ENCODE measurements at places on chromosomes 1 and 21.
A peak's percentile ranks its signal among the peaks of the same experiment; 100 is the strongest.

- DNase-seq, result no peak
Measured at GRCh38 chr1:12356004-12356890, 126.4 kb downstream of the VPS13D start.

- DNase-seq, result no peak
Measured at GRCh38 chr1:99550198-99550597, 95.7 kb upstream of the PALMD start.

DNA sequence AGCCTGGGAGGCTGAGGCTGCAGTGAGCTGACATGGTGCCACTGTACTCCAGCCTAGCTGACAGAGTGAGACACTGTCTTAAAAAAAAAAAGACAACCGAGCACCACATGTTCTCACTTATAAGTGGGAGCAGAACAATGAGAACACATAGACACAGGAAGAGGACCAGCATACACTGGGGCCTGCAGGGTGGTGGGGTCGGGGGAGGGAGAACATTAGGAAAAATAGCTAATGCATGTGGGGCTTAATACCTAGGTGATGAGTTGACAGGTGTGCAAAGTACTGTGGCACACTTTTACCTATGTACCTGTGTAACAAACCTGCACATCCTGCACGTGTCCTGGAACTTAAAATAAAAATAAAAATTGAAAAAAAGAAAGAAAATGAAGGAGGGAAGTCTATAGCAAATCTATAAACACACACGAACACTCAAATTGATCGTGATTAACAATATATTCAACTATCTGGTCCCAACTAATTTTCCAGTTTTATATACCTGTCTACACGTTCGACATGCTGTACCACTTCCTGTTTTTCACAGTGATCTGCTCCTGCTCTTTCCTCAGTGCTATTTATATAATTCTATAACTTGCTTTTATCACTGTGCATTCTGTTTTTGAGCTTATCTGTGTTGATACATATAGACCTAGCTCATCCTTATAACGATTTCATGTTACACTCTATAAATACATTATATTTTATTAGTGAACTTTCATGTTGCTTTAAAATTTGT is 27.2 kb downstream of the AK5 start:
- DNase-seq, result no peak

DNA sequence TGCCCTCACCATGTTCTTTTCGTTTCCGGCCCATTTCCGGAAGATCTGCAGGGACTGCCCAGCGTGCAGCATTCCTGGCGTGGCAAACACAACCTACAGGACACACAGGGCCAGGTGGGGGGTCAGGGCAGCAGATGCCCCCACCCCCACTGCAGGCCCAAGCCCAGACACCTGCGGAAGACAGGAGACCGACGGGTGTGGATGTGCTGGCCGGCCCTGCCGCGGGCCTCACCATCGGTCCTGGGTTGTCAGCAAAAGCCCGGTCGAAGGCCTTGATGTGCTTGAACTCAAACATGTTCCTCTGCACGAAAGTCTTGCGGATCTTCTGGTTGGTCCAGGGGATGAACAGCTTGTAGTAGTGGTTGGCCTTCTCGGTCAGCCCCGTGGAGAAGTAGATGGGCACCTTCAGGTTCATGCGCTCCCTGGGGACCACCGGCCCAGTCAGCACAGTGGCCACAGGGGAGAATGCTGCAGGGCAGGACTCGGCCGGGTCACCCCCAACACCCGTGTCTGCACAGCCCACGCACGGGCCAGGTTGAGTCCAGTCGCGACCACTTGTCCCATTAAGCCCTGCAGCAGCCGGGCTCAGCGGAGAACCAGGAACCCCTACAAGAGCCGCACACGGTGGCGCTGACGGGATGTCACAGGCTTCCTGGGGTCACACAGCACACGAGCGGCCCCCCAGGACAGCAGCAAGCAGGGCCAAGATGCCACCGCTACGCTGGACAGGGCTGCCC is 5.3 kb downstream of the PUSL1 start:
- DNase-seq, result no peak

GRCh38 chr1:203158960-203159665 is 16.5 kb downstream of the MYBPH start:
- no peak for DNase-seq

- DNase-seq, result peak; percentile 89
Measured at GRCh38 chr1:205477759-205478247, 22.0 kb upstream of the BLACAT1 start.

- no peak for DNase-seq
Measured at GRCh38 chr1:198780376-198780775, 141.5 kb downstream of the PTPRC start.

DNA sequence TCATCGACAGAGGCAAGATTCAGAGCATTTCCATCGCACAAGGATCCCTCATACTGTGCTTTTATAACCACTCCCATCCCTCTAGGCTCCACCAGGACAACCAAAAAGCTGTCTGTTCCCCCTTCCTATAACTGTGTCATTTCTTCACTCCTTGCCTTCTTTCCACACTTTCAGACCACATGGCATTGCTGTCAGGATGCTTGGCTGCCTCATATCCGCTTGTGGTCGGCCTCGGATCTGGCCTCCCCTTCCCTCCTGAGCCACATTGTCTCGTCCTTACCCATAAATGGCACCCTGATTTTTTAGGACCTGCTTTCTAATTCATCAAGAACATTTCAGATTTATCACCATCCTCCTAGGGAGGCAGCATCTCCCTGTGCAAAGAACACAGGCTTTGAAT is 80.5 kb downstream of the HIVEP3 start:
- no peak for DNase-seq

- no peak for DNase-seq
Measured at GRCh38 chr1:43522776-43523480, 7.8 kb upstream of the PTPRF start.

DNA sequence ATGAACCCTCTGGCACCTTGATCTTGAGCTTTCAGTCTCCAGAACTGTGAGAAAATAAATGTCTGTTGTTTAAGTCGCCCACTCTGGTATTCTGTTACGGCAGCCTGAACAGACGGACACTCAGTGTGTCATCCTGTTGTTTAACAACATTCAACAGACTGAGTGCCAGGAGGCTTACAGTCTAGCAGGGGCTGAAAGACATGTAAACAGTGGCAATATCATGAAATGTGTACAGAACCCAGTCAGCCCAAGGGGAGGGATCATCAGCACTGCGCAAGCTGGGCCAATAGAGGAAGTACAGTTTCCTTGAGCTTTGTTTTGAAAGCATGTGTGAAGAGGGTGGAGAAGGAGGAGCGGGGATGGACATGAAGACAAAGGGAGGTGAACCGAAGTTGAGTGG is 13.6 kb downstream of the DIP2A start:
- no peak for DNase-seq

DNA sequence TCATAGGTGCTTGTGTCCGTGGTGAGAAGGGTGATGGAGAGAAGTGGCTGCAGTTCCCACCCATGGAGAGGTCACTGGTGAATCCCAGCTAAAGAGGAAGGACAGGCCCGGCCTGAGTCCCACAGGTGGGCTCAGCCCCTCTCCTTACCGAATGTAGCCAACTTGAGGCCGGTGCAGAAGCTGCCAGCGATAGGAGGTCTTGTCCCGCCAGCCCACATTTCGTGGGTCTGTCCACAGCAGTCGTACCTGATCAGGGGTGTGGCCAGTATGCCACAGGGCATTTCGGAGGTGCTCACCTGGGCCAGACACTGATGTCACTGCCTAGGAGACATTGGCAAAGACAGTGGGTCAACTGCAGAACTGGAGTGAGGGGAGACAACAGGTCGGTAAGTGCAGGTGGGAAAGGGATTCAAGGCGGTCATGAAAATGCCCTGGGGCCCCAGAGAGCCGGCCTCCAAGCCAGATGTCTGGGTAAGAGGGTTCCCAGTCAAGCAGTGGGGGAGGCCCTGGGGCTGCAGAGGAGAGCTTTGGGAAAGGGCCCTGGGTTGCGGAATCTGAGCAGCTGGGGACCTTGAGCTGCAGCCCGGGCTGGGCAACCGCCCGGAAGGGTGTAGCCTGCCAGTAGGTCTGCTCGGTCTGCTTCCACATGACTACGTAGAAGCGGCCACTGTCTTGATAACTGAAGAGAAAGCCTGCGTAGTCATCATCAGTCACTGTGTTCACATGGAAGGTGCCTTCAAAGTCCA is 10.6 kb downstream of the THBS3 start:
- no peak for DNase-seq

DNA sequence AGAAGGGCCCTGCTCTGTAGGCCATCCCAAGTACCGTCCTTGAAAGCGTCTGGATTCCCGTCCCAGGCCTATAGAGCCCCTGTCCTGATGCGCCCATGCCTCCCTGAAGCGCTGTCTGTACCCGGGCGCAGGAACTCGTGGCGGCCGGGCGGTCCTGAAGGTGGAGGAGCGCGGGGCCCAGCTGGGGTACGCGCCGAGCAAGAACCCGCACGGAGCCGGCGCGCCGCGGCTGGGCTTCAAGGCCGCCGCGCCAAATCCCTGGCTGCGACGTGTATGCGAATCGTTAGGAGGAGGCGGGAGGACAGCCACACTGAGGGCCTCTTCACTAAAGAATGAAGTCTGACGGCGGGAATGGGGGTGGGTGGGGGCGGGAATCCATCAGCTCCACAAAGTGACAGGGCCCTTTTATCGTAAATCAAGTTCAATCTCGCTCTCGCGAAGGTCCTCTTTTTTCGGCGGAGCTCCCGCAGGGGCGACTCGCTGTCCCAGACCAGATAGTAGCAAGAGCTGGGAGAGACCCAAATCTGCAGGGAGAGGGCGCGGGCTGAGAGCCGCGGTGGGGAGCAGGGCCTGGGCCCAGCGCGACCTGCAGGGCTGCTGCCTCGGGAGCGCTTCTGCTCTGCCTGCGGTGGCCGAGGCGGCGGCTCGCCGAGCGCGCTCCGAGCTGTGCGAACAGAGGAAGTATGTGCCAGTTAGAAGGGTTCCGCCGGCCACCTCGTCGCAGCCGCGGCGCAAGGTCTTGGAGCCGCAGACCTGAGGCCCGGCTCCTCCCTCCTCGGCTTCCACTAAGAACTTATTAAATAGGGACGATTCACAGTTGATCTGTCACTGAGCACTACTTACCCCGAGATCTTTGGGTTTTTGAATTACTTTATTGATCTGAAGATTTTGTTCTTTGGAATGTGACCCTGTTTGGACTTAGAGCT is 10.4 kb downstream of the BARHL2 start:
- no peak for DNase-seq

- no peak for DNase-seq
Measured at GRCh38 chr1:70142075-70142474, 63.3 kb downstream of the LRRC40 start.

GRCh38 chr1:15181564-15181963 is 28.0 kb downstream of the TMEM51 start:
- no peak for DNase-seq

GRCh38 chr1:31620631-31621497 is 3.4 kb downstream of the HCRTR1 start:
- DNase-seq, result no peak

GRCh38 chr1:80251591-80251990 is 1245.1 kb upstream of the ADGRL4 start:
- DNase-seq, result no peak

DNA sequence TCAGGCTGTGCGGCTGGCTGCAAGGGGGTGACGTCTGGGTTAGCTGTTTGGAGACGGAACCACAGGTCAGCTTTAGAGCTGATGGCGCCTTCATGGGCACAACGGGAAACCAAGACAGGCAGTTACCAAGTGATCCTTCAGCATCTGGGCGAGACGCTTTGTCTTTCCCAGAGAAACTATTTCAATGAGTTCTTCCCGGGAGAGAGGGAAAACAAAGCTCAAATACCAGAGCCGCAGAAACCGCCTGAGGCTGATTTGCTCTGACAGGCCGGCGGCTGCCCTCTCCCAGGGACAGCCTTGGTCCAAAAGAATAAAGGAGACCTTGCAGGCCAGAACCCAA is 76.5 kb downstream of the CD58 start:
- DNase-seq, result no peak

GRCh38 chr1:27615346-27616192 is 11.6 kb upstream of the AHDC1 start:
- DNase-seq, result no peak

DNA sequence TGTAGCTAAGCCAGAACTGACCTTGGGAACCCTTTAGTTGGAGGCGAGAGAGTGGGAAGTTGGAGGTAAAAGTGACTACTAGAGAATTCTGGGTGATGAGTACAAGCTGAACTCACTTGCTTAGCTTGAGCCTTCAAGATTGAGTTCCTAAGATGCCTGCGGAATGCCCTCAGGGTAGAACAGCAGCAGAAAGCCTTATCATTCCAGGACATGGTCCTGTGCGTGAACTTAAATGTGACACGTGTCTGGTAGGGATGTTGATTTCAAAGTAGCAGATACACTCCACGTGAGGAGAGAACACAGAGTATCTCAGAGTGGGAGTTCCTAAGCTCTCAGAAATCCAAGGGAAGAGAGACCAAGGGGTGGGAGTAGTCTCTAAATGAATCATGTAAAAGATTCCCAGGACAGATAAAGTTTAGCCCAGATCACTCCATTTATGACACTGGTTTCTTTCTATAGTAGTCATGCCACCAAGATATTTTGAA is 60.1 kb downstream of the KCNK1 start:
- no peak for DNase-seq

DNA sequence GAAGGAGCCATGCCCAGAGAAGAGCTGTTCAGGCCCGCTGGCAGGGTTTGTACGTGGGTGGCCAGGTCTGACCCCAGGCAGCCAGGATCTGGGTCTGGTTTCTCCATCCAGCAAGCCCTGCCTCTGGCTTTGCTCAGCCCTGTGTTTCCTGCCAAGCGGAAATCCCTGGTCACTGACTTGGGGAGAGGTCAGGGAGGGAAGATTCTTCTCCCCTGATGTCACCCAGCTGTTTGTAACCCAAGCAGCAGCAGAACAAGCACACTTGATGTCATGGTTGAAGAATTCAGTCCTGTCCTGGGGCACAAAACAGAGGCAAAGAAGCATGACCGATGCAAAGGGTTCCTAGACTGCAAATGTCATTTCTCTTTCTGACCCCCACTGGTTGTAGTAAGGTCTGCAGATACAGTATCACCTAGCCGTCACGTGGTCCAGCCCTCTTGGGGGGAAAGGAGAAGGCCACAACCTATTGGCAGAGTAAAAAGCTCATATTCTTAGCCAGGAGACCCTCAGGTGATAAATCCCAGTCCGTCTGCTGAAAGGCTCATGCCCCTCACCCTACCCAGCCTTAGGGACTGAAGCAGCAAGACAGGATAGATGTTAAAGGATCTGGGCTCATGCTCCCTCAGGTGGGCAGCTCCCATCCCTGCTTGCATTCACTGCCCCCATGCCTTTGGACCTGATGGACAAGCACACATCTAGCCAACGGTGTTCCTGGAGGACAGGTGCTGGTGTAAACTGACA is 120.9 kb downstream of the SYT2 start:
- DNase-seq, result no peak

GRCh38 chr1:168628807-168629206 is 52.4 kb downstream of the XCL1 start:
- no peak for DNase-seq

GRCh38 chr1:204218552-204218951 is 4.8 kb upstream of the GOLT1A start:
- no peak for DNase-seq

Data from C1 segment of cervical spinal cord (tissue), 14 donors.